ENCODE measurements at places on chromosomes 1 and 21.
A peak's percentile ranks its signal among the peaks of the same experiment; 100 is the strongest.

- no peak for DNase-seq
These were observed 1.3 kb downstream of the UBL4B start for GRCh38 chr1:110113551-110113950.

- DNase-seq = no peak
These were observed 85.4 kb downstream of the COLGALT2 start for GRCh38 chr1:183952101-183952500.

GRCh38 chr1:22949822-22950331 lies 22.8 kb downstream of the LACTBL1 start:
- DNase-seq = no peak

GRCh38 chr21:41242238-41242829 lies 74.3 kb upstream of the FAM3B start:
- no peak for DNase-seq

- no peak for DNase-seq
These were observed 16.2 kb downstream of the MIER1 start for GRCh38 chr1:66940981-66941380.

DNA sequence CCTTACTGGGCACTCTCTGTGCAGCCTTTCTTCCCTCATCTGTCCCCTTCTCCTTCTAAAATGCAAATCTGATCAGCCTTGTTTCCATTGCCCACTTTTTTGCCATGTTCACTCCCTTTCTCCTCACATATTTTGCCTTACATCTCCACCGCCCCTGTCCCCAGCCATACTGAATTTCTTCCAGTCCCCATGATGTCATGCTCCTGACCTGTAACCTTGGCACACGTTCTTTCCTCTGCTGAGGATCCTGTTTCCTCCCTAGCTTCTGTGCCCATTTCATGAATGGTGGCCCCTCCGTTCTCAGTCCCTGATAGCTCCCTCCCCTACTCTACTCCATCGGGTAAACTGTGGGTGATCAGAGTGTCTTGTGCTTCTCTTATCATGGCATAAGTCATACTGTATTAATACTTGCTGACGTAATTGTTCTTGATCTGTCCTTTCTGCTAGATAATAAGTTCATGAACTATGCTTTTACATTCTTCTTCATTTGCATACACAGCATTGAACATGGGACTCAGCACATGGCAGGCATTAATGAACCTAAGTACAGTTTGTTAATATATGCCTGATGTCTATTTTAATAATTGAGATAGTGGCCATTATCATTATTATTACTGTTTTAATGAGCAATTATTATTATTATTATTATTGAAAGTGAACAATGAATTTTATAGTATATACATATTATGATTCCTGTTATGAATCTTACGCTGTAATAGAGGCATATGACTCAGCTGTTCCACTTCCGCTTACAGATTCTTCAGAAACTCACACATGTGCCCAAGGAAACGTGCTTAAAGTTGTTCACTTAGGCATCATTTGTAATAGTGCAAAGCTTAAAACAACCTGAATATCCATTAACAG lies 28.5 kb downstream of the MAP3K21 start:
- no peak for DNase-seq

DNA sequence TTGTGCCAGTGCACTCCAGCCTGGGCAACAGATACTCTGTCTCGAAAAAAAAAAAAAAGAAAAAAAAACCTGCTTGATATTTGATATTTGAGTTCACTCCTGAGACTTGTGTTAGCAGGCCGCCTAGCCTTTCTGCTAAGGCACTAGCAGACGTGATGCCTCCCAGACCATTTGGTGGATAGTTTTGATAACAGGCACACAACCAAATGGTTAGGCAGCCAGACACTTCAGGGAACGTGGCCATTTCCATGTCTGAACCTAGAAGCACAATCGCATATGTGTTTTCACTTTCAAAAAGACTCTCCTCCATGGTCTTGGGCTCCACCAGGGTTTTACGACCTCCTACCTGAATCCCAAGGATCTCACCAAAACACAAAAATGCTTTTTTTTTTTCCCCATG lies 1319.5 kb downstream of the BRINP3 start:
- DNase-seq = no peak

DNA sequence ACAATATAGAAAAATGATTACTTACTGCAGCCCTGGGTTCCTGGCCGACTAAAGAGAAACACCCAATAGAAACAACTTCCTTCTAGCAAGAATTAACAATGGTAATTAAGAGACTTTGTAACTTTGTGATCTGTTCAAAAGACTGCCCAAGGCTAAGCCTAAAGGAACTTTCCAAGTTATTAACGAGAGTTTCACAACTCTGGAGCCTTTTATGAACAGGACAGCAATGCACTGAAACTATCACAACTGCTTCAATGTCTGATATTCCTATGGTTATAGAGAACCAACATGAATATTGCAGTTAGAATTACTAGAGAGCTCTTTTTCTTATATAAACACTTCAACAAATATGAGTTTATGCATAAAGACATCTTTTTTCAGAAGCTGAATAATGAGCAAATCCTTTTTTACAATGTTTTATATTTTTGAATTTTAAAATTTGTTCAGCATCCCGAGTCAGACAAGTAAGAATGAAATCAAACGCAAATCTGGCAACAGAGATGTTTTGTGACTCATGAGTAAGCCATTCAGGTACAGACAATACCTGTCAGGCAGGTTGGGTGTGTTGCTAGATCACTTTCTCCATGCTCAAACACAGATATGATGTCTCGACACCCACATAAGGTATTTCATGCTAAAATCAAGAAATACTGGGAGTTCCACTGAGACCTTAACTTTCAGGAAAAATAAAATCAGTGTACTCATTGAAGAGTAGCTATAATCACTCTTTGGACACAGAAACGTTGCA lies 22.2 kb upstream of the KCNJ15 start:
- DNase-seq = no peak

DNA sequence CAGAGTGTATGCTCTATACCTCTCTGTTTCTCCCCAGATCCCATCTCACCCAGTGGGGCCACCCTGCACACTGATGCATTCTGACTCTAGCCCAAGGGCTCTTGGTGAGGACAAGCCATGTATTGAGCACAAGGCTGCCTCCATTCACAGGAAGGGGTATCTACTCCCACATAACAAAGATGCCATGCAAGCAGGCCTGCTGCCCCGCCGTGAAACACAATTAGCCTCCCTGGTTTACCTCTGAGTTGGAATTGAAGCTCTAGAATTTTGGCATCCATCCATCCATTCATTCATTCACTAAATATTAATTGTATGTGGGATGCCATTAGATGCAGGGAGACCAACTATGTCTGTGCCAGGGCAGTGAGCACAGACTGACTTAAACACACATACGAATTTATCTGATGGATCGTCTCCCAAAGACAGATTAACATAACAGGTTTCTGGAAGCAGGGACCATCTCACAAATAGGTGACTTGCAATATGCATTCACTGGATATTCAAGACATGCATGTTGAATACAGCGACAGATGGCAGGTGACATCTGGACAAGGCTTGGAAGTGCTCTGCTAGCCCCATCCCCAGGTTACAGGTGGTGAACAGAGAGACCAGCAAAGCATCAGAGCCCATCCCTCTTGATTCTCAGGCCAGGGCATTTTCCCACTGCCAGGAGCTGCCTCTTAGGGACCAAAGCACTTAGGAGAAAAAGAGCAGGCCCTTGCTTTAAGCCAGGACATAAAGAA lies 34.3 kb downstream of the TRABD2B start:
- DNase-seq = no peak

GRCh38 chr1:100075773-100076172 lies 57.0 kb downstream of the SASS6 start:
- DNase-seq = no peak

GRCh38 chr1:154998201-154998780 lies 4.3 kb upstream of the ZBTB7B start:
- DNase-seq = no peak

DNA sequence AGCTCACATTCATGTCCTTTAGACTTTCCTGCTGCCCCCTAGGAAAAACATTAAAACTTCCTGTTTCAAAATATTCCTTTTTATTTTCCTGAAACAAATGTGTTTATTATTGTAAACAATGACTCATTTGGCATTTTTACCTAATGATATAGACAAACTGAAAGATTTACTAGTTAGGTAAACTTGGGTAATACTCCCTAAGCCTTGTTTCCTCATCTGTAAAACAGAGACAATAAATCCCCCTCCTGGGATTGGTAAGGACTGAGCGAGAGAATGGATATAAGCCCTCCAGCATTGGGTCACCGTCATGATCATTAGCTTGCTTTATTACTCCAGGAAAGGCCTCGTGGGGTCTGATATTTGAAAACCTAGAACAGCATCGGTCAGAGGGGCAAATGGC lies 59.8 kb downstream of the LPAR3 start:
- DNase-seq = no peak

DNA sequence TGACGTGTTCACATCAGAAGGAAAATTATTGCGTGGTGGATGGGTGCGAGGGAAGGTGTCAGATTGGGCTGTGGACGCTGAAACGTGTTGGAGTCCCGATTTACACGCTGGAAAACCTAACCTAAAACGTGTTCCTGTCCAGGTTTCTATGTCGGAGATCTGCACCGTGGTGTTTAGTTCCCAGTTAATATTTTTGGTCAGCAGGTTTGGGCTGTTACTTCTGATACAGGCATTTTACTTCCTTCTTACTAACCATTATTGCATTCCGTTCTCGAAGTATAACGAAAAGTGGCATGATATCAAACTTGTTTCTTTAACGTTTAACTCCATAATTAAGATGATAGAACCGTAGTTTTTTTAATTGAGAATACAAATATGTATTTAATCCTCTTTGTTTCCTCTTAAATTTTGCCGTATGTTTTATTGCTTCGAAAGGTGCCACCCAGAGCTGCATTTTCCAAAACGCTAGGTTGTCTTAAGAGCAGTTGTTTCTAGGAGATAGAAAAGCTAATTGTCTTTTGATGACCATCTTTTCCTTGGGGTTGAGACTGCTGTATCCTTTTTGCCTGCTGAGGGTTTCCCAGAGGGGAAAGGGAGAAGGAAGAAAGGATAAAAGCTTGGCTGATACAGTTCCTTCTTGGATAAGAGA lies 1.3 kb downstream of the ADARB1 start:
- no peak for DNase-seq

DNA sequence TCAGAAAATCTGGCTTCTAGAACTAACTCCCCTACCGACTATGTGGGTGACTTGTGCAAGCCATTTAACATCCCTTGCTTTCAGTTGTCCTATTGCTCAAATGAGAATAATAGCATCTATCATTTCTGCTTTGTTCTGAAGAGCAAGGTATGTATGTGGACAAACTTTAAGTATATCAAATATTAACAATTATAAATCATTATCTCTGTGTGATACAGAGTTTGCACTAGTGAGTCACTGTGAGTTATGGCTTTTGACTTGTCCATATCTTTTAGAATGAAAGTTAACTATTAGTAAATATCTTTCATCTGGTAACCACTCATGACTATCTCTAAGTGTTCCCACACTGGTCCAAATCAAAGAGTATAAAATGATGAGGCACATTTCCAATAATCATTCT lies 812.9 kb upstream of the ADGRL2 start:
- DNase-seq = no peak

- no peak for DNase-seq
These were observed 8.1 kb upstream of the PMF1 start for GRCh38 chr1:156204686-156205085.

GRCh38 chr1:184465489-184466146 lies 78.8 kb downstream of the C1orf21 start:
- no peak for DNase-seq

- DNase-seq = peak; percentile 71
These were observed 24.8 kb downstream of the ADGRB2 start for GRCh38 chr1:31739346-31739745.

DNA sequence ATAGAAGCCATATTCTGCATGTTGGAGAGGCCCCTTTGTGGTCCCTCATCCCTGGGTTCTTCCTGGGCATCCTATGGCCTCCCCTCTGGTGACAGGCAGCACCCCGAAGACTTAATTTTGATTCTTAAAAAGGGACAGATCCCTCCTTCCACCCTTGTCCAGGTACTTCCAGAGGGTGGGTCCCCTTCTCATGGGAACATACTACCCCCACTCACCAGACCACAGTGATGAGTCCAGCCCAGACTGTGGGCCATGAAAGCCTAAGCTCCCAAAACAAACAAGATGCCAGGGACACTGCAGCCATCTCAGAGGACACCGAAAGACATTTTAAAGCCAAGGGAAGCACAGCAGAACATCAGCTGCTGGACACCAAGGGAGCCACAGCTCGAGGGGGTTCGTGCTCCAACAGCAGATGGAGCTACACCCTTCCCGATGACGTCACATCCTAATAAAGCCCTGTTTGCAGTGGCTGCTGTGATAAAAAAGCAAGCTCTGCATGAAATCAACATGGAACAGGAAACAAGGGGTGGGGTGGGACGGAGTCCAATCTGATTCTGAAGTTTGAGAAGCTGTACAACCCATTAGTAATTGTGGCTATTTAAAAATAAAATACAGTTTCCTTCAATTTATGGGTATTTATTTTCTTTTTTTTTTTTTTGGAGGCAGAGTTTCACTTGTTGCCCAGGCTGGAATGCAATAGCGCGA lies 32.4 kb downstream of the GNB1 start:
- DNase-seq = no peak

GRCh38 chr1:43978551-43979260 lies at the start of gene B4GALT2:
B4GALT2 (plus strand) TSS chr1:43979210; CDS start chr1:43981161, 1,951 bp downstream.
- DNase-seq = peak; percentile 77

DNA sequence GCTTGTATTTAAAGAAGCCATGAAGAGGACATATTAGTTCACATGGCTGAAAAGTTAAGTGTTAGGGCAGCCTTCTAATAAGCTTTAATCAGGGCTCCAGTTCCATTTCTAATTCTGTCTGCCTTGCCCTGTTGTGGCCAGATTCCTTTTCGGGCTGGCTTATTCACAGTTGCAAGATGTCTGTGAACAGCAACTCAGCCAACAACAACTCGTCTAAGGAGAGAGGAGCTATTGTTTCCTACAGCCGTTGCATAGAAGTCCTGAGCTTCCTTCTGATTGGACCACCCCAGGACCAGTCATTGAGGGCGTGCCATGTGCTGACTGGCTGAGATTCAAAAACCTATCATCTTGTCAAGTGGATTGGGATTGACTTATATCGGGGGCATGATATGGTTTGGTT lies 18.6 kb upstream of the COQ8A start:
- DNase-seq = no peak

- no peak for DNase-seq
These were observed 4.9 kb upstream of the PLEKHG5 start for GRCh38 chr1:6496365-6496721.

GRCh38 chr1:1554550-1554925 lies 14.1 kb upstream of the TMEM240 start:
- DNase-seq = no peak

DNA sequence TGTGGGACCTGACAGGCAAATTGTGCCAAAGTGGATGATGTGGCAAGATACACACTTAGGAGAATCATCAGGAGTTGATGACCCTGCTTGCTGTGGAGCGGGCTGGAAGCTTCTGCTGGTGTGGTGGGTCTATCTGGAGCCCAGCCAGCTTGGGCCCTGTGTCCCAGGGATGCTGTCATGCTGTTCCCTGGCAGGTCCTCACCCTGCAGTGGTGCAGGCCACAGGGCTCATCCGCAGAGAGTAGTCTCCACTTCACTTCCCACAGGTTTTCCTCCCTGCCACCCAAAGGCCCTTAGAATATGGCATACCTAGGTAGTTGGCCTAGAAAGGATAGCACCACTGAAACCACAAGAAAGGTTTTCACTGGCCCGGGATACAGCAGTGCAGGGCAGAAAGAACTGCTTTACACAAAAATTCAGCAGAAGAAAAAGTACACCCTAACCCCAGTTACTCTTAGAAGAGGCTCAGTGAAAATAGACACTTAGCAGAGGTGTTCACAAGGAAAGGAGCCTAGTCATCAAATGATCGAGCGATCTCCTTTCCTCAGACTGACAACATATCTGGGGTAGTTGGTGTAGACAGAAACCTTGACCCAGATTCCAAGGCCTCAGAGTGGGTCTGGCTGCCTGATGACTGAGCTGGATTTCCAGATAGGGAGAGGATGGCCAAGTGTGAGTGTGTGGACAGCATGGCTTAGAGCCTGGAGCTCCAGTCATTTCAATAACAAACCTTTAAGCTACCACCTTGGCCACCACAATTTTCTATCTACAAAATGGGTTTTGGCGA lies 1.3 kb upstream of the C1orf226 start:
- peak; percentile 5 for DNase-seq
